ENCODE measurements at places on chromosomes 2 and 18.

- DNase-seq, result no peak
Measured at GRCh38 chr2:26683583-26683982, 8.9 kb upstream of the KCNK3 start.

DNA sequence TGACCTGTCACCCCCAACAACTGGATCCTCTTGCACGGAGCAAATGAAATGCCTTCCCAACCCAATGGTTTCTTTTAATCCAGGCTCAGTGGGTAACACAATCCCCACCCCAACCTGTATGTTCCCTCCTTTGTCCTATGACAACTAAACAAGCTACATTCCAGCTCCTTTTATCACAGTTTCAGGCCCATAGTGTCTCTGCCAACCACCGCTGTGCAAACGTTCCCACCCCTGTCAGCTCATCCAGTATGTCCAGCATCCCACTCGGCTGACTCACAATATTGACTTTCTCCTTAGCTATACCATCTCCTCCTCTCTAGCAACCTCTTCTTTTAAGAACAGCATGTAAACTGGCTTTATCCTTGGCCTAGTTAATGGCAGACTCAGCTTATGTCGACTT is 117.9 kb upstream of the PPP1CB start:
- DNase-seq, result no peak

DNA sequence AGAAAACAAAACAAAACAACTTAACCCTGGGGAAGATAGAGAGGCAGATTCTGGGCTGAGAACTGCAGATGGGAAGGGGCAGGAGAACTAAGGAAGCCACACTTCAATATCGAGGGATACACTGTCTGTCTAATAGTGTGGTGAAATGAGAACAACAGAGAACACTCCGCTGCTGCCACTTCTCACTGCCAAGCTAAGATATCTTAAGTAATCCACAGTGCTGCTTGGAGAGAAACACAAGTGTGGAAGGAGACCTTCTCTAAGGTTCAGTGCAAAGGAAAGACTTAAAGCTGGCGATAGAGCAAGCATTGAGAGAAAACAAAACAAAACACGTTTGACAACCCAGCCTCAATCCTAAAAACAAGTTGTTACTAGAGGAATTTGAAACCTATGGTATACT is 37.4 kb downstream of the DLGAP1 start:
- no peak for DNase-seq

GRCh38 chr2:215137741-215138340 is 585 bp downstream of the ABCA12 start:
- DNase-seq, result peak; percentile 12

DNA sequence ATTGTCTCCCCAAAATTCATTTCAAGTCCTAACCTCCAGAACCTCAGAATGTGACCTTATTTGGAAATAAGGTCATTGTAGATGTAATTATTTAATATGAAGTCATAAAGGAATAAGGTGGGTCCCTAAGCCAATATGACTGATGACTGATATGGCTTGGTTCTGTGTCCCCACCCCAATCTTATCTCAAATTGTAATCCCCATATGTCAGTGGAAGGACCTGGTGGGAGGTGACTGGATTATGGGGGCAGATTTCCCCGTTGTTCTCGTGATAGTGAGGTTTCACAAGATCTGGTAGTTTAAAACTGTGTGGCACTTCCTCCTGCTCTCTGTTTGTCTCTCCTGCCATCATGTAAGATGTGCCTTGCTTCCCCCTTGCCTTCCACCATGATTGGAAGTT is 43.0 kb upstream of the BCL11A start:
- no peak for DNase-seq

DNA sequence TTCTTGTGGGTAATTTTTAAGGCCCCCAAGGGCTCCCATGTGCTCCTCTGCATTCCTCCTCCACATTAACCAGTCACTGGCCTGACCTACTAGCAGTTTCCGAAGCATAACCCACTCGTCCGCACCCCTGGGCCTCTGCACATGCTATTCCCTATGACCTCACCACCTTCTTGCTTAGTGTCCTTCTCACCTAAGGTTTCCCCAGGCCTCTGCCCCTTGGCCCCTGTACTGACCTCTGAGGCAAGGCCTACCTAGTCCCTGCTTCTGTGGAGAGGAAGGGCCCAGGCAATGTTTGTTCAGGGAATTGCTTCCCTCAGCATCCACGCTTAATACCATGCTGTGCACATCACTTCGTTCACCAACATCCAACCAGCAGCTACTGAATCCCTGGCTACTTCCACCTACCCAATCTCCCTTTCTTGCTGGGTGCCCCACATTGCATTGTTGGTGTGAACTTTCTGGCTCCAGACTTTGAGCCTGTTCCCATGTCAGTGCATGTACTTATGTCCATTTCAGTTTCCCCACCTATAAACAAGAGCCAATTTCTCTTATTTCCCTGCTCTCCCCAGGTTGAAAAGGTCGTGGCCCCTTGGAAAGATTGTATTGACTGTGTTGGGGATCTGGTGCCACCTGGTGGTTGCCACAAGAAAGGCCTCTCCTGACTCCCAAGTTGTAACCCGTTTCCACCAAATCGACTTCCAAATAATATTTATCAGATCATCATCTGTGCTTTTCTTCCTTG is 19.2 kb upstream of the TMEM177 start:
- DNase-seq, result no peak

GRCh38 chr2:147855316-147855715 is 10.5 kb downstream of the ACVR2A start:
- DNase-seq, result no peak

DNA sequence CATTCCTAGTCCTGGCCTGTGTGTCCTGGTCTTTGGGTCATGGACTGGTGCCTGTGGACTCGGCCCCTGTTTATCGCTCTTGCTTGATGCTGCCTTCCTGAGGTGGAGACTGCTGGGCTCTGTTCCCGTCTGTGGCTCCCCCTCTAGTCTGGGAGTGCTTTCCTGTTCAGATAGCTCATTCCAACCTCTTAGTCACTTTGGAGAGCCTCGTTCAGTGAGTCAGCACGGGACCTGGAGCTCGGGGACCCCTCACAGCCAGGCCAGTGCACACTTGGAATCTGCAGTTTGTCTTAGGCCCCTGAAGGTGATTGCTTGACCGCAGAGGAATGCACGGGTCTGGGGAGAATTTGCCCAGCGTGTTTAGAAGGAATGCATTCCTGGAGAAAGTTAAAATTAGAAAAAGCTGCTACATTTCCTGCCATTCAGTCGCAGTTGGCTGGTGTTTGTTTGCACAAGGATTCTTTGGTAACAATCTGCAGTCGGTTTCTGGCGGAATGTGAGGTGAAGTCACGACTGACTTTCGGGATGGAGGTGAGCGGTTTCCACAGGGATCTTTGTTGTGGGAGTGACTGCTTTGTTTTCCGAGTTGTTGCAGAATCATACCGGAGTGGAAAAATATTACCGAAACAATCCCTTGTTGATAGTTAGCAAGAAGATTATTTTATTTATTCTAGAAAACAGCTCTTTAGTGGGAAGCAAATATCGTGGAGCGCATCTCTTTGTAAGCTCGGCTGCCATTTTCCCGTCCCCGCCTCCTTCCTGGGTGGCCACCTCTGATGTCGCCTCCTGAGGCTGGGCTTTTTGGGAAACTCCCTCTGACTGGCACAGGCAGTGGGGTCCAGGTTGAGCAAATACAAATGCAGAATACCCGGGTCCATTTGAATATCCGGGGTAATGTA is 29.6 kb downstream of the SH3BP4 start:
- DNase-seq, result peak; percentile 91

DNA sequence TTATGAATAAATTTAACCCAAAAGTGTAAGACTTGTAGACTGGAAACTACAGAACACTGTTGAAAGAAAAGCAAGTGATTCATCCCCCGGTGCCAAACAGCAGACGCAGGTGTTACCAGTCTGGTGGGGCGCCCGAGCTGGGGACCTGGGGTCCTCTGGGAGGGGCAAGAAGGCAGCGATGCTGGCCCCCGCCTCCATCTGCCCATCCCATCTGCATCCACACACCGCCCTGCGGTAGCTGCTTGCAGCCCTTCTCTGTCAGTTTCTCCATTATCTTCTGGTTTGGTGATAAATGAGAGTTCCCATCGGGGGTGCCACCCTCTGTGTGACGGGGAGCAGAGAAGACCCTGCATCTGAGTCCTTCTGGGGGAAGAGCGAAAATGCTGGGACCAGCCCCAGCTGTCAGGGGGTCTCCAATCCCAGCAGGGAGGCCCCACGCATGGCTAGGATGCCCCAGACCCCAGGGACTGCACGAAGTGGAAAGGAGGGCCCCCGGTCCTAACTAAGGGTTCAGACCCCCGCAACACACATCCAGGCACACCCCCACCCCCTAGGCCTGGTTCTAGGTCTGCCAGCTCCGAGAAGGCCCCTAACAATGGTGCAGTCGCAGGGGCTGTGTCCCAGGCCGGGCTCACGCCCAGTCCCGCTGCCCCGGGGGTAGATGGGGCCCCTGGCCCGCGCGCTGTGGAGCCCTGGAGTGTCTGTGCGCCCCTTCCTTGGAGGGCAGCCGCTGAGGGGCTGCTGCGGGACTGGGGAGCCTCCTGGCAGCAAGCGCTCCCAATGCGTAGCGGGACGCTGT is 686 bp upstream of the RGPD8 start:
- DNase-seq, result no peak

DNA sequence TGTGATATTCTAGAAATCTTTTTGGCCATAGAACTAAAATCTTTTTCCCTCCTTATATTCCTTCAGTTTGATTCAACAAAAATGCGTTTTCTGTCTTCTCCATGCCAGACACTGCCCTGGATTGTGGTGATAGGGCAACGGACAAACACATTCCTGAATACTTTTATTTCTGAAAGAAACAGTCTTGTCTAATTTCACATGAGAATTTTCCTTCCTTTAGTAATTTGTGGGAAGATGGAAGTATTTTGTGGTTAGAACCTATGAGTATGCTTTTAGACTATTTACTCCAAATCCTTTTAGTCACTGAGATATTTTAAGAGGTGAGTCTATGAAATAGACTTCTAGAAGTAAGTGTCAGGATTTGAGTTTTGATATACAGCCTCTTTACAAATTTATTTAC is 49.6 kb downstream of the COL5A2 start:
- no peak for DNase-seq

Measured in renal pelvis (tissue), 12 donors.